LoVo (cell line): ENCODE measurements at places on chromosomes 7 and 10.

- DNase-seq, result peak; percentile 15
Measured at GRCh38 chr7:36949711-36950600, 225.7 kb upstream of the AOAH start.

DNA sequence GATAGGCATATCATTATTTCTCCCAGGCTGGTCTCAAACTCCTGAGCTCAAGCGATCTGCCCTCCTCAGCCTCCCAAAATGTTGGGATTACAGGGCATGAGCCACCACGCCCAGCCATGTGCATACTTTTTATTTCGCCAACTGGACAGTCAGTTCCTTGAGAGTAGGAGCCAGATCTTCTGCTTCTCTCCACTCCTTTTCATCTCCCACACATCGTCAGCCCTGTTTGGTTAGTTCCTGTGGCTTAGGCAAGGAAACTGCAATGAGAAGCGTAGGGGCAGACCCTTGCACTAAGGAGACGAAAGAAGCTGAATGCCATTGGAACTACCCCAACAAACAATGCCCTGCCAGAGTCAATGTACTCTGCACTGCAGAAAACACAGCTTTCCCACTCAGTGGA is 178.2 kb downstream of the TRIL start:
- DNase-seq, result no peak

- no peak for DNase-seq
Measured at GRCh38 chr10:16717622-16718395, 99.4 kb downstream of the RSU1 start.

- no peak for DNase-seq
Measured at GRCh38 chr7:53326634-53327033, 291.2 kb downstream of the POM121L12 start.

DNA sequence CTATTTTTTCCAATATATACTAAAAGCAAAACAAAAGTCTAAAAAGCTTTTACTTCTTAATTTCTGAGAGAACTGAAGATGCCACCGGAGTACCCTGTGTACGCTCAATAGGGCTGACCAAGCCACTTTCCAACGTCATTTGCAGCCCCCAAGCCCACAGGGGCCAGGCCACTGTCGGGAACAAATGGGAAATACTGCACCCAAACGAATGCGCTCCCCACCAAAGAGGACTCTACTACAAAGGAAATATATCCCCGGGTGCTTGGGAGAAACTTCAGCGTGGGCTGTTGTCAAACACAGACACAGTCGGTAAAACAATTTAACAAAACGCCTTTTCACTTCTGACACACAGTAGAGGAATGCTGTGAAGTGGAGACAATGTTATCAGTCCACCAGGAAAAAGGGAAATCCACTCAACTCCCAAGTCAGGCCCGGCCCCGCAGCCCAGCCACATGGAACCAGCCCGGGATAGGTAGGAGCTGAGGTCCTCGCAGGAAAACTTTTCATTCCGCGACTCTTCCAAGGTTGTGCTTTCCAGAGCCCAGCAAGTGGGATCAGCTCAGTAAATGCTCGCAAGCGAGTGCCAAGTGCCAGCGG is 1.4 kb downstream of the PARD3 start:
- peak; percentile 28 for DNase-seq

GRCh38 chr7:142030294-142030693 is 34.6 kb downstream of the MGAM start:
- no peak for DNase-seq

DNA sequence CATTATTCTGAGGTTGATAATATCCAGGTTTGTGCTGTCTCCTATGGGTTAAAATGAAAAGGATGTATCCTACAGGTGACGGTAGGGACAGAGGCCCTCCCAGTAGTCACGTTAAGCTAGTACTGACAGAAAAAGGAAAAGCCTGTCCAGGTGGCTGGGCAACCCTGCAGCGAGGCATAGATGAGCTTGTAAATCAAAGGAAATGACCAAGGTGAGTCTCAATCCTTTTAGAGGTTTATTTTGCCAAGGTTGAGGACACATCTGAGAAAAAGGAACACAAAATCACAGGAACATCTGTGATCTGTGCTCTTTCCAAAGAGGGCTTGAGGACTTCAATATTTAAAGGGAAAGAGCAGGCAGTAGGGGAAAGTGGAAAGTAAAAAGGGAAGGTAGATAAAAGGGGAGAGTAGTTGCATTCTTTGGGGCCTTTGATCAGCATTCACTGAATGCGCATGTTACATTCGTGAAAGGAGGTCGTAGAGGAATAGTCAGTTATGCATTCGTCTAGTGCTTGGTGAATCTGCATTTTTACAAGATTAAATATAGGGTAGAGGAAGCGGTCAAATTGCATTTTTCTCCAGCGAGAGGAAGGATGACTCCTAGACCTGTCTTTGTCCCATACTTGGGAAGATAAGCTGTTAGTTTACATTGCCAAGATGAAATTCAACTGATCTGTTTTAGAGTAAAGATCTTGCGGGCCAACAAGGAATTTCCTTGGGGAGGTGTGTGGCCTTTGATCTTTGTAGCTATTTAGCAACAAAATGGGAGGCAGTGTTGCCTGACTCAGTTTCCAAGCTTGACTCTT is 884 bp upstream of the GSTO1 start:
- DNase-seq, result no peak

DNA sequence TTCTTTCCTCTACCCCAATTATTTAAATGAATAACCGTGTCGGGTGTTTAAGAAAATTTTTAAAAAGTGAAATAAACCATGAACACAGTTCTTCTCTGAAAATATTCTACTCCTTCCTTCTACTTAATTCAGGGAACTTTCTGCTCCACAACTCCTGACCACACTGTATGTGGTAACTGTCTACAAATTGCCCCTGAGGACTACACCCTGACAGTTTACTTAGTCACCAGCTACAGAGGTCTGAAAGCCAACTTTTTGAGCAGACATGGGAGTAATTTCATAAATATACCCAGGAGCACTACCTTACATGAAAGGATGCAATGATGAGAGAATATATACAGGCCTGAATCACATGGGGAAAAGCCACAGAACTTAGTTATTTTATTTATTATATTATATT is 523.2 kb upstream of the SORCS1 start:
- no peak for DNase-seq

DNA sequence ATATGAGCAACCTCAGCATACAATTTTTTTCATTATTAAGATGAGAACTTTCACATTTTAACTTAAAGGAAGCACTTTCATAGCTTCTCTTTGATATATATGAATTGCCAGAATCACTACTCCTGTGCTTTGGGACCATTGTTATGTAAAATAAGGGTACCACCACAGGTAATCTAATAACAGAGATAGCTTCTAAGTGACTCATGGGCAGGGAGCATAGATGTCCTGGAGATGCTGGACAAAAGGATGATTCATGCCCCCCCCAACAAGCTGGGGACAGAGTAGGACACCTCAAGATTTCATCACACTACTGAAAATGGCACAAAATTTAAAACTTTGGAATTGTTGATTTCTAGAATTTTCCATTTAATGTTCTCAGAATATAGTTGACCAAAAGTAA is 641.1 kb downstream of the PCDH15 start:
- DNase-seq, result no peak

DNA sequence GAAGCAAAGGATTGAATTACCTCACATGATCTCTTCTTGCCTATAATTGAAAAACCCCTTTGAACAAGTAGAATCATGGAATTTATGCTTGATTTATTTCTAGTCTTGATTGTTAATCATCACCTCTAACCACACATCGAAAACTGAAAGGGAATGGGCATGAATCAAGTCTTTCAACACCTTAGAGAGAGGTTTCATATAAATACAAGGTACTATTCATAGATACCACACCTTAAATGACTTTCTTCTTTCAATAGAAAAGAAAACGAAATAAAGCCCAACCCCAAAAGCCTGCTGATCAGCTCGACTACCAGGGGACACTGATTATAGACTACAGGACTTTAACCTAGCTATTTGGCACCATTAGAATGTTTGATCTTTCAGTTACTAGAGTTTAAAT is 128.6 kb upstream of the PTPRZ1 start:
- DNase-seq, result peak; percentile 40

DNA sequence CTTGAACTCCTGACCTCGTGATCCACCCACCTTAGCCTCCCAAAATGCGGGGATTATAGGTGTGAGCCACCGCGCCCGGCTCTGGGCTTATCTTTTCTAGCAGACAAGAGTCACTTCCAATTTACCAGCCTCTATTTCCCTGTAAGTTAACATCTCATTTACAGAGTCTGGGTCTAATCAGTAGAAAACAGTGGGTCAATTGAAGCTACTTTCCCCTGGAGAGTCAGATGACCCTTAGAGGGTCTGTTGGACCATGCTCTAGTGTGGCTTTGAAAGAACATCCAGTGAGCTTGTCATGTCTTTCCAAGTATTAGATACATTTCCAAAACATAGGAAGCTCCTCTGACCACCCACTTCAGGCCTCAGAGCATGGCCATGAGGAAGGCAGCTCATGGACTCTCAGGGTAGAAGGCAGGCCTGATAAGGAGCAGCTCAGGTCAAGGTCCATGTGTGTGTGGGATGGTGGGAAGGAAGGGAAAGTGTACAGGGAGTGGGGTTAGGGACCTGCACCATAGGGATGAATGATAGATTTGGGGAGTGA is 27.6 kb upstream of the RBM20 start:
- no peak for DNase-seq

- DNase-seq, result no peak
Measured at GRCh38 chr7:157143788-157144187, 5.1 kb downstream of the UBE3C start.

GRCh38 chr10:117539903-117540639 is 2.5 kb upstream of the EMX2 start:
- DNase-seq, result no peak

DNA sequence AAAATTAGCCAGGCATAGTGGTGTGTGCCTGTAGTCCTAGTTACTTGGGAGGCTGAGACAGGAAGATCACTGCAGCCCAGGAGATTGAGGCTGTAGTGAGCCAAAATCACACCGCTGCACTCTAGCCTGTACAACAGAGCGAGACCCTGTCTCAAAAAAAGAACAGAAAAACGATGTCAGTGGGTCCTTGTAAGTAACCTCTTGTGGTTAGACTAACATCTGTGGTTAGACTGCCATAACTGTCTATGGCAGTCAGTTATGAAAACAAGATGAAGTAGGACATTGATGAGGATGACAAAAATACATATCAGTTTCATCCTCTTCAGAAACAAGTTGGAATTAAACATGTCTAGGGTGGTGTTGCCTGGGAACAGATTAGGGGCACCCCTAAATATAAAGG is 53.3 kb downstream of the AKAP9 start:
- DNase-seq, result no peak

DNA sequence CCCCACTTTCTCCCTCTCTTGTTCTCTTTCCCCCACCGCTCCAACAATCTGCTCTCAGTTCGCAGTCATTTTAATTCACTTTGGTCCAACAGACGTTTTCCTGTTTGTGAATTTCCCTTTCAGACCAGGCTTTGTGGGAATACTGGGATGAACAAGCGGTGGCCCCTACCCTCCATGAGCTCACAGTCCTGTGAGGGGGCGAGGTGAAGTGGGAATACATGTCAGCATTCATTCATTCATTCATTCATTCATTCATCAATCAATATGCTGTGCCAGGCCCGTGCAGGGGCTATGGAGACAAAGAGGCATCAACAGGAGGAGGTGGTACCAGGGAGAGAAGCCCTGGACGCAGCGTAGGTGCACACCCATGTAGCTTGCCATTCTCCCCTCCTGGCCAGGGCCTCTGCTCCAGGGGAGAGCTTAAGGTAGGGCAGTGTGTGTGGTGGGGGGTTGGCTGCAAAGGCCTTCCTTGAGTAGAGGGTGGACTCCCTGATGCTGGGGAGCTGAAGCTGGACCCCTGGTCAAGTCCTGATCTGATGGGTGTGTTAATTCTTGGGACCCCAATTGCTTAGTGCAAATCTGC is 16.1 kb downstream of the PRF1 start:
- DNase-seq, result no peak

- no peak for DNase-seq
Measured at GRCh38 chr7:125727215-125727614, 797.6 kb upstream of the POT1 start.

DNA sequence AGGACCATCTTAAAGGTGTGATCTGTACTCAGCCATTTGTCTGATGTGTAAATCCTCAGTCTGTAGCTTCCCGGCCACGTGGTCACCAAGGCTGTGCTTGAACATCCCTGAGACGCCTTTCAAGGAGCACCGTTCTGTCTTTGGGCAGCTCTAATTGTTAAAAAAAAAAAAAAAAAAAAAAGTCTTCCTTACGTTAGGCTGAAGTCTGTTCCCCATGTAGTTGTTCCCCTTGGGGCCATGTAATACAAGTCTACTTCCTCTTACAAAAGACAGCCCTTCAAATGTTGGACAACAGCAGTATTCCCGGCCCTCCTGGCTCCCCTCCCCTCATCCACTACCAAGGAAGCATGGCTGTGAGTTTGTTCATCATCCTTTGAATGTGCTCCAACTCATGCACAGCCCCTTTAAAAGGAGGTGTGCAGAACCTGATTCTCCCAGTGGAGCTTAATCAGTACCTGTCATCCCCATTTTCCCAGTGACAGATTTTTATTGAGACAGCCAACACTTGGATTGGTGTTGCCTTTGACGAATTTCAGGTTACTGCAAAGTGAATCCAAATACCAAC is 392.2 kb upstream of the GALNT17 start:
- no peak for DNase-seq

GRCh38 chr10:88949051-88949450 is 3.5 kb downstream of the ACTA2 start:
- no peak for DNase-seq

DNA sequence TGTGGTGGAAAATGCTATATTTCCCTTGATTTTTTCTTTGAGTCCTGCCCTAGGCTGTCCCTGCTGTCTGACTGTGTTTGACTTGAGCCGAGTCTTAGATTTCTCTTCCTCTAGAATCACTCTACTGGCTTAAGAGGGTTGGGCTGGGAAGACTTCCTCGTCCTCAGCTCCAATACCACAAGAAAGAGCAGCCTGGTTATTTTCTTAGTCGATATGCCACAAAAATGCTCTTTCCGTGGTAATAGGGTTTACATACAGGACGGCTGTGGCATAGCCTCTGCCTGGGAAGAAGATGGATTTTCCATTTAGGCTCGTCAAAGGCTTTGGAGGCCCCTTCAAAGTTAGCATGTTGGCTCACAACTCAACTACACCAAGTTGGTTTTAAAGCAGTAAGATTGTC is 212.0 kb upstream of the IGFBP3 start:
- no peak for DNase-seq

GRCh38 chr10:14781763-14782162 is 7.1 kb upstream of the FAM107B start:
- DNase-seq, result no peak

DNA sequence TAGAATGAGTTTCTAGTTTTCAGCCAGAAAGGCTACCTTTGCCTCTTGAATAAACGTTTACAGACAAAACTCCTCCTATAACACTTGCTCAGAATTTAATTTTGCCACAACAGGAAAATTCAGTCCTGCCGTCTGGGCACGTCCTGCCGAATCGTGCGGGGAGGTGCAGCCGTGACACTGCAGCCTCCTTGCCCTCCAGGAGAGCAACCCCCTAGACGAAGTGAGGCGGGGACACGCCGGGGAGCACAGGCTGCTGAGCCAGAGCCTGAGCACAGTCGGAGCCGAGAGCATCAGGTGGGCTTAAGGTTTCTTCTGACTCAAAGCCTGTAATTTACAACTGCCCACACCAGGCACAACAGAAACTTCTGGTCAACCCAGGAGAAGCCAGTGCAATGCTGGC is 102.3 kb downstream of the DYNC2I1 start:
- DNase-seq, result no peak

GRCh38 chr10:97399843-97400545 is 1.1 kb downstream of the RRP12 start:
- peak; percentile 63 for DNase-seq

GRCh38 chr7:71221549-71221948 is 89.6 kb downstream of the GALNT17 start:
- DNase-seq, result no peak
